ENCODE measurements at places on chromosomes 6 and 20. TPM values are rescaled to one million over a fixed set of nuclear protein-coding genes. Genes with fewer than 3 reads are reported as not detected.

Gene LPIN3
- 14.2 TPM for total RNA-seq

Gene OGFRL1
- total RNA-seq: 4.1 TPM

Gene ZNF311
- total RNA-seq: 0.19 TPM

Gene TCF21
- total RNA-seq: not detected

Gene TNFRSF6B
- total RNA-seq: not detected

Gene SLC17A1
- not detected for total RNA-seq

Gene MAS1
- total RNA-seq: not detected

Gene DDX27
- total RNA-seq: 60.1 TPM

Gene EPHA7
- total RNA-seq: 0.18 TPM

Gene PPDPF
- 318 TPM for total RNA-seq

Gene BLTP3A
- 5.9 TPM for total RNA-seq

Gene MDN1
- total RNA-seq: 13.0 TPM

Gene DUSP15
- total RNA-seq: 1.6 TPM

Gene RTN4IP1
- total RNA-seq: 9.2 TPM

Gene CTCFL
- not detected for total RNA-seq

Gene TBC1D7
- total RNA-seq: 31.0 TPM

Gene ADA
- total RNA-seq: 53.5 TPM

Gene GCM1
- total RNA-seq: not detected

Gene PRSS16
- total RNA-seq: 2.5 TPM

Gene SGK1
- 39.9 TPM for total RNA-seq

Gene LRRC1
- 5.8 TPM for total RNA-seq

Gene PRELID3B
- total RNA-seq: 62.7 TPM

Gene RPP21
- total RNA-seq: 64.3 TPM

Gene CLDN20
- not detected for total RNA-seq

Gene KCNS1
- not detected for total RNA-seq

Gene EDN3
- 1.8 TPM for total RNA-seq

Gene UQCC2
- 122 TPM for total RNA-seq

Gene FHL5
- not detected for total RNA-seq

Gene SAPCD1
- total RNA-seq: 3.7 TPM

Gene EYS
- total RNA-seq: 0.07 TPM

Gene CGA
- total RNA-seq: 0.48 TPM

Gene CGAS
- total RNA-seq: 4.9 TPM

Gene CFB
- total RNA-seq: 1.6 TPM

Gene LY86
- total RNA-seq: not detected

Gene NRN1
- total RNA-seq: 0.65 TPM

Gene PHACTR3
- 0.32 TPM for total RNA-seq

Gene TSBP1
- not detected for total RNA-seq

Gene CSTF1
- 38.8 TPM for total RNA-seq

Gene HTR1B
- 0.25 TPM for total RNA-seq

Gene PRRT1
- 0.41 TPM for total RNA-seq

Gene KIFC1
- total RNA-seq: 39.0 TPM

Gene THBS2
- total RNA-seq: 0.02 TPM

Gene ZC2HC1B
- not detected for total RNA-seq

Gene PIGU
- total RNA-seq: 22.6 TPM

Gene MAK
- total RNA-seq: 0.15 TPM

Gene PAK5
- total RNA-seq: not detected

Gene IMPG1
- not detected for total RNA-seq

Gene SPDEF
- 1.2 TPM for total RNA-seq

Gene SLC13A3
- not detected for total RNA-seq

Gene RSPO3
- 85.2 TPM for total RNA-seq

Gene RNF114
- total RNA-seq: 58.0 TPM

Gene TINAG
- not detected for total RNA-seq

Gene CST8
- total RNA-seq: not detected

Gene LMBRD1
- 11.4 TPM for total RNA-seq

Gene MUCL3
- total RNA-seq: 0.09 TPM

Gene CCM2L
- total RNA-seq: 0.45 TPM

Gene TBX18
- total RNA-seq: 16.0 TPM
